Activated naive CD4-positive, alpha-beta T cell treated with Interleukin-2 at 50 U/mL for 16 hours (primary cell): ENCODE measurements at places on chromosomes 4 and X.

- DNase-seq = no peak
Measured at GRCh38 chr4:168531305-168531704, 34.5 kb downstream of the PALLD start.

DNA sequence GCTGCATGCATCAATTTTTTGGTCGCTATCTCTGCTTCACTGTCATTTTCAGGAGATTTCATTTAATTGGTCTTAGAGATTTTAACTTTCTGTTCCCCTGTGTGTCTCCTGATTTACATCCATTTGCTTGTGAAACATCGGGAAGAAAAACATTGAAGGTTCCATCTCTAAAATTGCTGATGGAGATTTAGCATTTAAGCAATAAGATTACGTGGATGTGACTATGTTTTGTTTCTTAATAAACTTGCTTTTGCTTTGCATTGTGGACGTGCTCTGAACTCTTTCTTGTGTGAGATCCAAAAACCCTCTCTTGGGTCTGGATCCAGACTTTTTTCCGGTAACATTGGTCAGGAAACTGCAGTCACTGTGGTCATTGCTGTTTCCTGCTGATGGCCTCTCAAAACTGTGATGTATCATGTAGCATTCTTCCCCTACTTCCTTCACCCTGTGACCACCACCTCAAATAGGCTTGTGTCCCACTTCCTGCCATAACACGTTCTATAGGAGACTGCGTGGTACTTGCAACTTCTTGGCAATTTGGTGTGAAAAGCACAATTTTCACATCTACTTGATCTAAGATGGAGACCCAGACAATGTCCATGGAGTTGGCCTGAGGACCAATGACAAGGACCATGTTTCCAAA is 4.9 kb downstream of the CXCL2 start:
- DNase-seq = no peak

DNA sequence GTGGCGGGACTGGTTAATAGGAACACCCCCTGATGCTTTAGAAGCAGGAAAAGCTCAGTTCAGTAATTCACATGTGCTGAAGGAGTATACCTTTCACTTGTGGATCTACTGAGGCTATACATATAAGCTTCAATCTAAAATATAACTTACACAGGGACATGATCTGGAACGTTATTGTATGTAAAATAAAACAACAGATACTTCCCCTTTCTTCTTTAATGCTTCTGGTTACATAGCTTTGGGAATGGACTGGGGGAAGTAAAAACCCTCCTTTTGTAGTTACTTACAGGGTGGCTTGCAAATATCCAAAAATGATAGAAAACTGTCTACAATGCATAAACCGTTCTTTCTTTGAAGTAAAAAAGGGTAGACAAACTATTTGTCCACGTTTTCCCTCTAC is 1.9 kb downstream of the FGG start:
- no peak for DNase-seq

DNA sequence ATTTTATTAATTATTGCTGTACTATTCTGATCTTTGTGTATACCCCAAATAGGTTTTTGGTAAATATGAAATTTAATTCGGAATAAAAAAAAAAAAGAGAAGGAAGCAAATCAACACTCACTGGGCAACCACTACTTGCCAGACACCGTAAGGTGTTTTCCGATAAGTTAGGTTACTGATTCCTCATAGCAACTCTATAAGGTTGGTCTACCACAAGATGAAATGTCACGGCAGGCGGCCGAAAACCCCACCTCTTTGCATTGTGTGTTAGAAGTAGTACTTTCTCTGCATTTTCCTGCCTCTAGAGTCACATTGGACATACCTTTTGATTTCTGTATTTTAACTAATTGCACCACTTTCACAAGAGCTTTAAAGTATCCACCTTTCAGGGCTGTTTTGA is 44.5 kb upstream of the RASGEF1B start:
- DNase-seq = no peak

DNA sequence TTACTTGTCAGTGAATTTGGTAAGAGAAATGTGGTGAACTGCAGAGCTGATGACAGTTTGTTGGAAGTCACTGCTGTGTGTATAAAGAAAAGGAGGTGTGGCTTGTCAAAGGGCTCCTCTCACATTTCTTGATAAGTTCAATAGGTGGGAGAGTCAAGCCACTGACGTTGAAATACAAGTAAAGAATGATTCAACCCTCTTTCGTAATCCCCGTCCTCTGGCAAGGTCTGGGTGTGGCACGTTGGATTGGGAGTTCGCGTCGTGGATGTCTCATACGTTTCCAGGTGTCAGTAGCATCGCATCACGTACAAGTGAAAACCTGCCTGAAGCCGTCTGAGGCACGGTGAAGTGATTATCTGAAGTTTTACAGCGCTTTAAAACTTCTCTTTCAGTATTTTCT is 76.4 kb downstream of the EGF start:
- no peak for DNase-seq

GRCh38 chr4:83617371-83618035 is 81.6 kb downstream of the GPAT3 start:
- no peak for DNase-seq

- no peak for DNase-seq
Measured at GRCh38 chr4:6480534-6481088, 8.2 kb upstream of the PPP2R2C start.

- no peak for DNase-seq
Measured at GRCh38 chr4:92399032-92399431, 95.3 kb downstream of the GRID2 start.

- DNase-seq = peak; percentile 8
Measured at GRCh38 chrX:55135171-55135570, 46.4 kb downstream of the PAGE2 start.

GRCh38 chr4:3239998-3240920 is 8.7 kb upstream of the MSANTD1 start:
- DNase-seq = no peak

DNA sequence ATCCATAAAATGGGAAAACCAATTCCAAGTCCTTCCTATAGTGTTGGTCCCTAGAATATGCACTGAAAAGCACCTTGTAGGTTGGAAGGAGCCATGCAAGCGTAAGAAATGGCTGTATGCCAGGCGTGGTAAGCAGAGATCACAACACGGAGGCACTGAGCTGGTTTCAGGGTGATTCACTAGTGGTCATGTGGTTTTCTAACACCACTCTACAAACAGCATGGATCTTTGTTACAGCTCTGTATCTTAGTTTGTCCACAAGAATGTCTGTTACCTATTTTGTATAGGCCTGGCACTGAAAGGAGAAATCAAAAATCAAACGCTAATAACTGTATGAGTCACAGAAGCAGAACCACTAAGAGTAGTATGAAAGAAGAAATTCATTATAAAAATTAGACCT is 71.9 kb downstream of the MAGEB17 start:
- DNase-seq = no peak

DNA sequence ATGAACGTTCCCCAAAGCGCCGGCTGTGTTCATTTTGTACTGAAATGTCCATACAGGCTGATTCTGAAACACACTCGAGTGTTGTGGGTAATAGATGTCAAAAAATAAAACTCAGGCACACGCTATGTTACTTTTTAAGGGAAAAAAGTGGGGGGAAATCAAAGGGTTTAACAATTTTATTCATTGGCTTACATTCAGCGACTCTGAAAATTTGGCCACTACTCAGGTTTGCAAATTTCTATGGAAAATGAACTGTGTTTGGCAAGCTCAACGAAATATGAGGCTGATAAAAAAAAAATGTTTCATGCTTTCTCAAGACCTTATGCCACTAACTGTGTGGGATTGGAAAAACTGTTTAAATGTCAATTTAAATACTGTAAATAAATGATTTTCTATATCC is 18.5 kb downstream of the AMELX start:
- no peak for DNase-seq

DNA sequence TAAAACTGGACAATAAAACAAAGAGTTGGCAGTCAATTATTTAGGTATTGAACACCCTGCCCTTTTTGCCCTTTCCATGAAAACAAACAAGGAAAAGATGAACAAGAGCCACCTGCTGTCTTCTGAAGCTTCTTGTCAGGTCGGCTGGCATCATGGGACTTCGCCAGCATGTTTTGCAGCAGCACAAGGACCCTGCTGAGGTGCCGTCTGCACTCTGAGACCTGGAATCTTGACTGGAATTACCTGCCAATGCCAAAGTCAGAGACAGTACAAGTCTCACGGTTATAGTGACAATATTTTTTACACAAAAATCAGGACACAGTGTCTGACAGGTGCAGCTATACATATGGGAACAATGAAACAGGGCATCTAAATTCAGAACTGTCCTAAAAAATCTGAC is 284.5 kb downstream of the GASK1B start:
- DNase-seq = no peak

DNA sequence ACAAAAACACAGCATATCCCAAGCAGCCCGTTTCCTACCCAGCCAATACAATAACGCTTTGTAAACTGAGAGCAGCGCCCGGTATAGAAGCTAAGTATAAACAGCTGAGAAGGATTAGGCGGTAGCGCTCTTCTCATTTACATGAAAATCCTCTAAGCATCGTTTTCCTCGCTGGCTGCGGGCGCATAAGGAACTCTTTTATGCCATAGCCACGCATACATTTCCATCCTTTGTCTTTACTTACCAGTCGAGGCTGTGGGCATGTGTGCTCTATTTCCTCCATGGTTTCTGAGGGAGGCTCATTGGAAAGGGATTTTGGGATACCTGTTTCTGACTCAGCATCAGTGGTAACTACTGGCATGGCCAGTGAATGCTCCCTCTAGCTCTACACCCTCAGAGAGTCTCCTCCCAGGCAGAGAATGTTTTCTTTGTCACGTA is 383 bp downstream of the PCYT1B start:
- DNase-seq = no peak

DNA sequence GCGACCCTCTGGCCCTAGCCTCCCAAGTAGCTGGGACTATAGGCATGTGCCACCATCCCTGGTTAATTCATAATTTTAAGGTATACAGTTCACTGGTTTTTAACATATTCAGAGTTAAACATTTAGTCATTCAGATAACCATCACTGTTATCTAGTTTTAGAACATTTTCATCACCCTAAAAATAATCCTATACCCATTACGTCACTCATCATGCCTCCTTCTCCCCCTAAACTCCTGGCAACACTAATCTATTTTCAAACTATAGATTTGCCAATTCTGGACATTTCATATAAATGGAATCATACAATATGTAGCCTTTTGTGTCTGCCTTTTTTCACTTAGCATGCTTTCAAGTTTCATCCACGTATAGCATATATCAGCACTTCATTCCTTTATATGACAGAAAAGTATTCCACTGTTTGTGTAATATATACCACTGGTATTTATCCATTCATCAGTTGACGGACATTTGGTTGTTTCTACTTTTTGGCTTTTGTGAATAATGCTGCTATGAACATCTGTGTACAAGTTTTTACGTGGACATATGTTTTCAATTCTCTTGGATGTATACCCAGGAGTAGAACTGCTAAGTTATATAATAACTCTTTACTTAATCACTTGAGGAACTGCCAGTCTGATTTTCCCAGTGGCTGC is 32.0 kb upstream of the RPS3A start:
- no peak for DNase-seq

DNA sequence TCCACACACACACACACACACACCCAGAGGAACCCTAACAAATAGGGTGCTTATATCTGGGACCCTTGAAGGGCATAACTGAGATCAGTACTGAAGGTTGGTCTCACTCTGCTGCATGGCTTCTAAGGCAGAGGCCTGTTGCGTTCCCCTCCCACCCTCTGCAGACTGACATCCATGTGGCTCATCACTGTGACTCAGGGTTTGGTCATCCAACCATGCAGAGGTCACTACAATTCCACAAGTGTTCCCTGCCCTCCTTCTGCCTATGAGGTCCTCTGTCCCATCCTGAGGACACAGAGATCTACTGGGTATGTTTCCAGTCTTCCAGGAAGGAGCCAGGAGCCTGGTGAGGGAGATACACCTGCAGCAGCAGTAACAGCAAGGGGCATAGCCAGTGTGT is 55.8 kb downstream of the XAGE2 start:
- DNase-seq = no peak

- DNase-seq = no peak
Measured at GRCh38 chr4:112897543-112897942, 151.9 kb upstream of the ANK2 start.

DNA sequence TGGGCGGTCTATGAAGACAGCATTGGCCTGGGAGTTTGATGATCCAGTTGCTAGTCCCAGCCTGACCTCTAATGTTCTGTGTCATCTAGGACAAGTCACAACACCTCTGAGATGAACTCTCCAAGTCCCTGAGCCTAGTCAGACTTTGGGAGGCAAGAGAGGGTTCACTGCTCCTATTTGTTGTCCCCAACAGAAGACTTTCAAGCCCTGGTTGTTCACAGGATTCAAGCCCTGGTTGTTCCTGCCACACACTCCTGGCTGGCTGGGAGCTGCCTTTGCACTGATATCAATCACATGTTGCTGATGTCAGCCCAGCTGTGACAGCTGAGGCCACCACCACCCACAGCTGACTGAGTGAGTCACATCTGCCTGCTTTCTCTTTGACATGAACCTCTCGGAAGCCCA is 253.2 kb upstream of the RASGEF1B start:
- DNase-seq = peak; percentile 67

DNA sequence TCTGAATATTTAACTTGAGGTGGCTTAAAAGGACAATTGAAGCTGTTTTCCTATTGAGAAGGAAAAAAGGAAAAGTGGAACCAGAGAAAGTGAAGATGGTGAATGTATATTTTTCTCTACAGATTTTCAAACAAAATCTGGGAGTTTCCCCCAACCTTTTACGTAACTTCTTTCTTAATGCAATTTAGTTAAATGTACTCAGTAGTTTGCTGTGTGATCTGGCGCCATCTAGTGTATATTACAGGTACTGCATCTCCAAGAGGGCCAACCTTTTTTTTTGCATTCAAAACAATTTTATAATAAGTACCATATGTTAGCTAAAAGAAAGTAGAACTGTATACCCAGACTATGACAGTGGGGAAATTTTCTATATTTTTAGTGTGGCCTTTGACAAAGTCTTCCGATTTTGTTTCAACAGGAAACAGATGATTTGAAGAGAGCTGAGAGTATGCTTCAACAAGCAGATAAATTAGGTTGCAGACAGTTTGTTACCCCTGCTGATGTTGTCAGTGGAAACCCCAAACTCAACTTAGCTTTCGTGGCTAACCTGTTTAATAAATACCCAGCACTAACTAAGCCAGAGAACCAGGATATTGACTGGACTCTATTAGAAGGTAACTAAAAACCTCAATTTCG is 82.0 kb downstream of the PLS3 start:
- no peak for DNase-seq

DNA sequence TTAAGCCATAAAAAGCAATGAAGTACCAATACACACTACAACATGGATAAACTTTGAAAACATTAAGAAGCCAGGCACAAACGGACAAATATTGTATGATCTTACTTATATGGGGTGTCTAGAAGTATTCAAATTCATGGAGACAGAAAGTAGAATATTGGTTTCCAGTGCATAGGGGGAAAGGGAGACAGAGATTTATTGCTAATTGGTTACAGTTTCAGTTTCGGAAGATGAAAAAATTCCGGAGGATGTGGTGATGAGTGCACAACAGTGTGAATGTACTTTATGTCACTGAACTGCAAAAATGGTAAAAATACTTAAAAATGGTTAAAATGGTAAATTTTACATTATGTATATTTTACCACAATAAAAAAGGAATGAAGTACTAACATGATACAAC is 5.1 kb upstream of the PRDX4 start:
- no peak for DNase-seq
